ENCODE measurements at places on chromosomes 12 and 14.

DNA sequence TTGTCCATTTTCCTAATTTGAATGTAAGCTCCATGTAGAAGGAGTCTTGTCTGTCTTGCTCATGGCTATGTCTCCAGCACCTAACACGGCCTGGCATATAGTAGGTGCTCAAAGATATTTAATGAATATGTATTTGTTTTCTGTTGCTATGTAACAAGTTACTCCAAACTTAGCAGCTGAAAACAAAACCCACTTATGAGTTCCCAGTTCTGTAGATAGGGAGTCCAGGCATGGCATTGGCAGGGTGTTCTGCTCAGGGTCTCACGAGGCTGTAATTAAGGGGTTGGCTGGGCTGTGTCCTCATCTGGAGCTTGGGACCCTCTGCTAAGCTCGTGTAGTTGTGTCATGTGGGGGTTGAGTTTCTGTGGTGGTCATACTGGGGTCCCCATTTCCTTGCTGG, 106.0 kb downstream of the AACS start:
- H3K4me3 ChIP-seq, result no peak overlapping the region
- no peak for ATAC-seq
- H3K27ac ChIP-seq, result no peak overlapping the region
- no peaks in the 10 kb centered on the region for H3K4me1 ChIP-seq
- no peaks in the 10 kb centered on the region for H3K36me3 ChIP-seq

DNA sequence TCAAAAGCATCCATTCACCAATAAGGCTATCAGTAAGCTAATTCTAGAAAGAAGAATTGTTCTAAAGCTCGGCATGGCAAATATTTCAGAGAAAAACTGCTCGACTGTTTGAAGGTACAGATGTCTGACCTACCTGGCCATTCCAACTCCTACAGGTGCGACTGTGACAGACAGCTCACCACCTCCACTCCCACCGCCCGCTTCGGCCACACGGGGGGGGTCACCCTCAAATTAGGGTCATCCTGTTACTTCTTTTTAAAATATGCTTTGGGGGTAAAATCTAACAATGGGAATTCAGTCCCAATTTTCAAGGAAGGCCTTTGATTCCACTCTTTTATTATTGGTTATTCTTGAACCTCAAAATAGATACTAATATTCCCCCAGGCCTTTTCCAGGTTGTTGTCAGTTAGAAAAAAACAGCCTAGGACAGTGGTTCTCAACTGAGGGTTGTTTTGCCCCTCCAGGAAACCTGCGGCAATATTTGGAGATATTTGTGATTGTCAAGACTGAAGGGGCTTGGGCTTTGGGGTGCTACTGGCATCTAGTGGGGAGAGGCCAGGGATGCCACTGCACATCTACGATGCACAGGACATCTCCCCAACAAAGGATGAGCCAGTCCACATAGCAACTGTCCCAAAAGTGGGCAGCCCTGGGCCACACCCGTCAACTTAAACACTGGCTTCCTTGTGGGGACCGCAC, 81.2 kb downstream of the BCL11B start:
- peak overlapping the region; percentile 86 for H3K27ac ChIP-seq
- H3K27me3 ChIP-seq, result no peaks in the 10 kb centered on the region
- H3K4me1 ChIP-seq, result peaks cover 80% of the 10 kb centered on the region
- H3K36me3 ChIP-seq, result peaks cover 83% of the 10 kb centered on the region

DNA sequence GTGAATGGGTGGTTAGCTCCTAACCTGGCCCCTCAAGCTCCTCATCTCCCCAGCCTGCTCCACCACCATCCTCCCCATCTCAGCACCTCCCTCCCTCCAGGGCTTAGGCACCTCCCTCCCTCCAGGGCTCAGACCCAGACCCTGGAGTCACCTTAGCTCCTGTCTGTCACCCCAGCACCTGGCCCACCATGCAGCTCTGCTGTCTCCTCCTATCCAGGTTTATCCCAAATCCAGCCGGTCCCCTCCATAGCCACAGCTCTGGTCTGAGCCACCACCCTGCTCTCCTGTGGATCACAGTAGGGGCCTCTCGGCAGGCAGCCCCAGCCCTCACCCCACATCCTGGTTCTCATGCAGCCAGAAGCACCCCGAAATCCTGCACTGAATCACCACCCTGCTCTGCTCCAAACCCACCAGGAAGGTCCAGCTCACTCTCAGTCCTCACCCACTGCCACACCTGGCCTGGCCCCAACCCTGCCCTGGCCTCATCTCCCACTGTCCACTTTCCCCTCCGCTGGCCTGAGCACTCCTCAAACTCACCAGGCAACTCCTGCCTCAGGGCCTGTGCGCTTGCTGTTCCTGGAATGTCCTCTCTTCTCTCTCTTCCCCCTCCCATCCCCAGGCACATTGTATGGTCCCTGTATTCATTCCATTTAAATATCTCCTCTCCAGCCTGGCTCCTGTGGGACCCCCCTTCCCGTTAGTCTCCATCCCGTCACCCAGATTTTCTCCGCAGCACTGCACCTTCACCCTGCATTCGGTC, 62.6 kb downstream of the DIO3 start:
- H3K27ac ChIP-seq, result no peak overlapping the region
- peaks cover 4% of the 10 kb centered on the region for H3K27me3 ChIP-seq
- no peak overlapping the region for H3K4me3 ChIP-seq
- H3K4me1 ChIP-seq, result no peaks in the 10 kb centered on the region

DNA sequence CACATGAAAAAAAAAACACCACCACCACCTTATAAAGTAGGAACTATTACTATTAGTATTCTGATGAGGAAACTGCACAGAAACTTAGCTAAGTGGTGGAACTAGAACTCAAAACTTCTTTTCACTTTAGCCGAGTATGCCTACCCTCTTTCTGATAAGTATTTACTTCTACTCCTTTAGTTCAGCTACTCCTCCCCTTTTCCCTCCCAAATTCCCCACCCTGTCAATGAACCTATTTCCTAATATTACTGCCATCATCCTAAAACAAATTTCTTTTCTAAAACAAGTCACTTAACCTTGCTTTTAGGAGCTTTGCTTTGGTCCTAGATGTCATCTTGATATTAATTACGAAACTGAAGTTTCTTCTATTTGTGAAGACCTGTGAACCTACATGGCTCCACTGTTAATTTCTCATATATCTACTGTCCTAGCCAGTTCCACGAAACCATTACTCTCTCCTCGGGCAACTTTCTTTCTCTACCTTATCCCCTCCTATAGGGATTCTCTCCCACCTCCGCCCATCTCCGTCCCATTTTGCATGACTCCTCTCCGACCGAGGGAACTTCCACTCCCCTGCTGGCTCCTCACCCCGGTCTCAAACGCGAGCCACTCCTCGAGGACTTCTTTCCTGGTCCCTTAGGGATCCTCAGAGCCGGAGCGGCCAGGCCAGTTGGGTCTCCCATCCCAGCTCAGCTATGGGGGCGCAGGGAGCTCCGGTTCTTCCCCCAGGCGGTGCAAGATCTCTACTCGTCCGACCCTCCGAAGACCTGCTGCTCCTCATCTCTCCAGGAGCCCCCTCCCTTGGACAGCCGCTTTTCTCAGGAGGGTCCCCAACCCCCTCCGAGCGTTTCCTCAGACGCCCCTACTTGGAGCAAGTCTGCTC, 1.1 kb downstream of the NUMB start:
- peak overlapping the region; percentile 94 for H3K4me3 ChIP-seq
- no peaks in the 10 kb centered on the region for H3K27me3 ChIP-seq

DNA sequence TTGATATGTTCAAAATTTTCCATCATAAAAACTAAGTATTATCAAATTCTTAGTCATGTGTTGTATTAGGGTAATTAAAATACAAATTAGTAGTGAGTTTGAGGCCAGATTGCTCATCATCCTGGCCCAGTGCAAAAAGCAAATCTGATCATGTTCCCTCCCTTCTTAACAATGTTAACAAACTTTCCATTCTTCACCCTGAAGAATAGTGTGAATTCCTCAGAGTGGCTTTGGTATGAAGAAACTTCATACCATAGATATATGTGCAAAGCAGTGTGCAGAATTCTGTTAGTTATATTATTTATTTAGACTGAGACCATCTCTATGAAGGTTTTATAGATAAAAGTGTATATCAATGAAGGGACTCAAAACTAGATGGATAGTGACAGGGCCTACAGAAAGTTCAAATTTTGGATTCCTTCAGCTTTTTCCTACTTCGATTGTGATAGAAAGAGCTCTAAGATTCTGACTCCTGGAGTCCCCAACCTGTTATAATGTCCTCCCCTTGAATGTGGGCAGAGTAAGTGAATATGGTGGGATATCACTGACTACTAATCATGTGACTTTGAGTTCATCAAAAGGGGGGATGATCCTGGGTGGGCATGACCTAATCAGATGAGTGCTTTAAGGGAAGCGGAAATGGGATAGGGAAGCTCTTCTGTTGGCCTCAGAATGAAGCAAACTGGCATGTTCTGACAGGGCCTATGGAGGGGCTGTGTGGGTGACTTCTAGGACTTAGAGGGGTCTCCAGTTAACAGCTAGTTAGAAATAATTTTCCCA, 271.4 kb downstream of the BTG1 start:
- ATAC-seq, result no peak
- H3K27ac ChIP-seq, result peak overlapping the region; percentile 100
- H3K4me3 ChIP-seq, result peak overlapping the region; percentile 91
- peaks cover 13% of the 10 kb centered on the region for H3K36me3 ChIP-seq
- H3K27me3 ChIP-seq, result no peaks in the 10 kb centered on the region
- peaks cover 51% of the 10 kb centered on the region for H3K4me1 ChIP-seq

GRCh38 chr14:100054316-100055075, 10.7 kb upstream of the EVL start:
- ATAC-seq, result no peak
- H3K4me3 ChIP-seq, result no peak overlapping the region
- no peak overlapping the region for H3K27ac ChIP-seq
- peaks cover 43% of the 10 kb centered on the region for H3K36me3 ChIP-seq
- H3K27me3 ChIP-seq, result no peaks in the 10 kb centered on the region
- peaks cover 31% of the 10 kb centered on the region for H3K4me1 ChIP-seq

DNA sequence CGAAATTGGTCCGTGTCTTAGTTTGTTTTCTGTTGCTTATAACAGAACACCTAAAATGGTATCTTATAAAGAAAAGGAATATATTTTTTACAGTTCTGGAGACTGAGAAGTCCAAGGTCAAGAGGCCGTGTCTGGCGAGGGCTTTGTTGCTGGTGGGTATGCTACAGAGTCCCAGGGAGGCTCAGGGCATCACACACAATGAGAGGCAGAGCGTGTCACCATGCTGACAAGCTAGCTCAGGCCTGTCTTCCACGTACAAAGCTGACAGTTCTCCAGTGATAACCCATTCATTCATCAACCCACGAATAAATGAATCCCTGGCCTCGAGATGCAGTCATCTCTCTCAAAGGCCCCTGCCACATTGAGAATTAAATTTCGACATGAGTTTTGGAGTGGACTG, 56.7 kb upstream of the AEBP2 start:
- no peaks in the 10 kb centered on the region for H3K36me3 ChIP-seq
- H3K27ac ChIP-seq, result peak overlapping the region; percentile 68
- no peaks in the 10 kb centered on the region for H3K4me1 ChIP-seq
- H3K4me3 ChIP-seq, result no peak overlapping the region

DNA sequence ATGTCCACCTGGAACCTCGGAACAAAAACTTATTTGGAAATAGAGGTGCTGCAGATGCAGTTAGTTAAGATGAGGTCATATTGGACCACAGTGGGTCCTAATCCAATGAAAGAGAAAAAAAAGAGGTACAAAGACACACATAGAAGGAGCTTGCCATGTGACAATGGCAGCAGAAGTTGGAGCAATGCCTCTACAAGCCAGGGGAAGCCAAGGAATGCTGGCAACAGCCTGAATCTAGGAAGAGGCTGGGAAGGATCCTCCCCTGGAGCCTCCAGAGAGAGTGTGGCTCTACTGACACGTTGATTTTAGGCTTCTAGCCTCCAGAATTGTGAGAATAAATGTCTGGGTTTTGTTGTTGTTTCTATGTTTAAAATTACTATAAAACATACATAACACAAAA, 521.8 kb upstream of the CCDC196 start:
- no peaks in the 10 kb centered on the region for H3K36me3 ChIP-seq
- H3K27me3 ChIP-seq, result peaks cover 3% of the 10 kb centered on the region
- no peak overlapping the region for H3K27ac ChIP-seq
- H3K4me3 ChIP-seq, result no peak overlapping the region
- ATAC-seq, result no peak

- no peaks in the 10 kb centered on the region for H3K27me3 ChIP-seq
- no peak overlapping the region for H3K27ac ChIP-seq
- peaks cover 11% of the 10 kb centered on the region for H3K4me1 ChIP-seq
- peaks cover 17% of the 10 kb centered on the region for H3K36me3 ChIP-seq
- H3K4me3 ChIP-seq, result no peak overlapping the region
- ATAC-seq, result no peak
These were observed 45.8 kb upstream of the IQSEC3 start for GRCh38 chr12:20757-21156.

DNA sequence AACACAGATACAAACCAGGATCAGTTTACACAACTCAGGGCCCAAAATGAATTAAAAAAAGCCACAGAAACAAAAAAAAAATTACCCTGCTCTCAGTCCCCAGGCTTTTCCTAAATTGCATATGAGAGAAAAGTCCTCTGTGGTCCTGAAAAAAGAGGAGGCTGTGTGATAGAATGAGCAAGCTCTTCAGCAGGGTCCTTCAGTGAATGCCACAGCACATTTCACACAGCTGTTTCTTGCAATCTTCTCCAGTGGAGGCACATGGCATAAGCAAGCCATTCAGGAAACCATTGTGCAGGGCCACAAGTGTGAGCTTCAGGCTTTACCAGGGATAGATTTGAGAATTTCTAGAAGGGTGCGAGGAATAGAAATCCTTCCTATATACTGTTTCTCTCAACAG, 168.5 kb downstream of the PPM1H start:
- H3K27me3 ChIP-seq, result peaks cover 14% of the 10 kb centered on the region
- H3K4me1 ChIP-seq, result peaks cover 6% of the 10 kb centered on the region
- no peaks in the 10 kb centered on the region for H3K36me3 ChIP-seq

- no peak overlapping the region for H3K4me3 ChIP-seq
- ATAC-seq, result no peak
- no peak overlapping the region for H3K27ac ChIP-seq
These were observed 401.8 kb upstream of the TMPO start for GRCh38 chr12:98113548-98113947.

DNA sequence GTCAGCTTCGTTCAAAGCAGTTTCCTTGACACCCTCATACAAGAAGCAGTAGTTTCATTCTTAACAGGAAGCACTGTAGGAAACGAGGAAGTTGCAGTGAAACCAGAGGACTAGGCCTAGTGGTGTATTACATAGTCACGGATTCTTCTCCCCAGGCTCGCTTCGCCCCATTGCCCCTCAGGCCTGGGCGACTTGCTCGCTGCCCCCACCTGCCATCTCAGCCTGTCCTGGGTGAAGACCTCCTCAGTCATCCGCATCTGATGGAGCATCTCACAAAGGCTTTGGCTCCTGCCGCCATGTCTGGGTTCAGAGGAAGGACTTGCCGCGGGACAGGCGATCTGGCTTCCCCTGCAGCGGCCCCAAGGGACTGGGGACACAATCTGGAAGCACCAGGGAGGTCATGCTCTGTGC, 93.5 kb downstream of the LMNTD1 start:
- H3K4me1 ChIP-seq, result no peaks in the 10 kb centered on the region
- ATAC-seq, result no peak
- H3K36me3 ChIP-seq, result no peaks in the 10 kb centered on the region

- H3K4me3 ChIP-seq, result peak overlapping the region; percentile 52
- peaks cover 5% of the 10 kb centered on the region for H3K36me3 ChIP-seq
- ATAC-seq, result peak; percentile 84
- H3K4me1 ChIP-seq, result peaks cover 6% of the 10 kb centered on the region
- peaks cover 52% of the 10 kb centered on the region for H3K27me3 ChIP-seq
- no peak overlapping the region for H3K27ac ChIP-seq
These were observed 106.6 kb downstream of the PRICKLE1 start for GRCh38 chr12:42482748-42483520.

GRCh38 chr14:60723907-60724618, at the start of gene SIX4:
SIX4 (minus strand) TSS chr14:60724351; CDS start chr14:60724074, 277 bp downstream.
- peak within 1 kb of the TSS; percentile 84 for H3K4me3 ChIP-seq
- peaks cover 69% of the 10 kb centered on the region for H3K27me3 ChIP-seq
- no peaks in the 10 kb centered on the region for H3K36me3 ChIP-seq
- H3K4me1 ChIP-seq, result peaks cover 7% of the 10 kb centered on the region
- ATAC-seq, result peak; percentile 38
